ENCODE measurements at places on chromosomes 16 and 17.
A peak's percentile ranks its signal among the peaks of the same experiment; 100 is the strongest.

DNA sequence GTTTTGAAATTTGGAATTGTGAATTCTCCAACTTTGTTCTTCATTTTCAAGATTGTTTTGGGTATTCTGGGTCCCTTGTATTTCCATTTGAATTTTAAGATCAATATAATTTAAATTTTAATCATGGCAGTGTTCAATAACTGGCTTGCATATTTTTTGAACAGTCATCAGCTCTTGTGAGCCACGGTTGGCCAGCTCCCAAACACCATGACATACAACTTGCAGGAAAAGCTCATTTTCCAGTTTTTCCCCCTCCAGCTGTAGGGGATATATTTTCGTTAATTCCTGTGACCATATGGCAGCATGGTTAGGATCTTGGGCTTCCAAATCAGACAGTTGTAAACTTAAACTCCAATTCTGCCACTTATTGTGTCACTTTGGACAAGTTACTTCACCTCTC is 690.1 kb downstream of the WWOX start:
- no peak for ATAC-seq

GRCh38 chr17:14048169-14048568 is 21.1 kb upstream of the COX10 start:
- peak; percentile 58 for ATAC-seq

- ATAC-seq: no peak
Measured at GRCh38 chr16:14549789-14550153, 80.3 kb downstream of the PARN start.

DNA sequence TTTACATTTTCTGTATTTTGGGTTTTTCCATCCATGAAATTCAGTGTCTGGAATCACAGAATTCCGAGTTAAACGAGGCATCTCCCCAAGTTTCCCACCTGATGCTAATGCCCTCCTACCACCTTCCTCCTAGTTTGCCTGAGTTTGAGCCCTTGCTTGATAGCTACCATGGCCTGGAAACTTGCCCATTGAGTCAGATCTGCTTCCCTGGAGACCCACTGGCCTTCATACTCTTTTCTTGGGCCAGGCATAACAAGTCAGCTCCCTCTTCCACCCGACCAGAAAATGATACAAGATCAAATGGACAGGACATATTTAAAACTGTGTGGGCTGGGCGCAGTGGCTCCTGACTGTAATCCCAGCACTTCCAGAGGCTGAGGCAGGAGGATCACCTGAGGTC is 10.2 kb downstream of the SETD1A start:
- ATAC-seq: no peak

DNA sequence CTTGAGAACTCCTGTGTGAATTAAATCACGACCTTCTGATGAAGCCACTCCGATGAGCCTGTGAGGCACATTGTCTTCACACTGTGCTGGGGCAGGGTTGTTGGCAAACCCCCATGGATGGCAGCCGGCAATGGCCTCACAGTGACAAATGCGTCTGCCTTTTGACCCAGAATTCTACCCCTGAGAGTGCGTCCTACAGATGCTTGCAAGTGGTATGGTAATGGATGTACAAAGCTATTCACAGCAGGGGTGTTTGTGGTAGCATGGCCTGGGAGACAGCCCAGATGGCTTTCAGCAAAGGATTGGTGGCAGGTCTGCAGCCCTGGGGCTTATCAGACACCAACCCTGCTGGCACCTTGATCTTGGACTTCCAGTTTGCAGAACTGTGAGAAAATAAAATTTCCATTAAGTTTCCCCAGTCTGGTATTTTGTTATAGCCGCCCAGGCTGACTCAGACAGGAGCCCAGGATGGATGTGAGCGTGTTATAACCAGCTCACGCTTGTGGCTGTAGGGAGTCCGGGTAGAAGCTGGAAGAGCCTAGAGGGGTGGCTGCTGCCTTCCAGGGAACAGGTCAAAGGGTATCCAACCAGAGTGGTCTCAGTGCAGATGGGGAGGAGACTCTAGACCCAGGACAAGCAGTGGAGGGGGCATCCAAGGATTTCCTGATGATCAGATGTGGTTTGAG is 10.1 kb downstream of the AFMID start:
- no peak for ATAC-seq

- no peak for ATAC-seq
Measured at GRCh38 chr16:11950388-11950787, 8.5 kb upstream of the NPIPB2 start.

DNA sequence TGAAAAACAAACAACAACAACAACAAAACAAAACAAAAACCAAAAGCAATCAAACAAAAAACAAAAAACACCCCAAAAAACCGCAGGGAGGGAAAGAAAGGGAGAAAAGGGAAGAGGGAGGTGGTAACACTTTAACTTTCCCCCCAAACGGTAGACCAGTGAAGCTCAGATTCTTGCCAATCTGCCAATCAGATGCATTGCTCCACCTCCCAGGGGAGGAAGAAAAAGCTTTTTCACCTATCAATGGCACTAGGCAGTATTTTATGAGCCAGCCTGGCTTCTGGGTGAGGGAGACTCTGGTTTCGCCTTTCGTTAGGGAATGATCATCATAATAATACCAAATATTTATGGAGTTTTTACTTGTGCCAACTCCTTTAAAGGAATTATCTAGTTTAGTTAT is 94.1 kb downstream of the GPR139 start:
- ATAC-seq: no peak

- peak; percentile 47 for ATAC-seq
Measured at GRCh38 chr16:53911513-53911912, 207.6 kb downstream of the FTO start.

GRCh38 chr17:21169496-21169895 is 42.7 kb downstream of the DHRS7B start:
- ATAC-seq: no peak

DNA sequence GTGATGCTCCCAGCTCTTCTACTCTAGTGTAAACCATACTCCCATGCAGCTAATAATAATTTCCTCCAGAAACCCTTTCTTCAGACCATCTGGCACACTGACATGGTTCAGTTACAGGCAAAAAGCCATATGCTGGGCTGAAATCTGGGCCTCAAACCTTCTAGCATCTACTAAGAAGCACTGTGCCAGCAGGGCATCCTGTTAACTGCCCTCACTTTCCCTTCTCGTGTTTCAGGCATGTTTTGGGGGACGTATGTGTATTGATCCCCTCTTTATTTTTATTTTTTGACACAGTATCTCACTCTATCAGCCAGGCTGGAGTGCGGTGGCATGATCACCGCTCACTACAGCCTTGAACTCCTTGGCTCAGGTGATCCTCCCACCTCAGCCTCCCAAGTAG is 33.3 kb downstream of the STAT5A start:
- ATAC-seq: no peak

DNA sequence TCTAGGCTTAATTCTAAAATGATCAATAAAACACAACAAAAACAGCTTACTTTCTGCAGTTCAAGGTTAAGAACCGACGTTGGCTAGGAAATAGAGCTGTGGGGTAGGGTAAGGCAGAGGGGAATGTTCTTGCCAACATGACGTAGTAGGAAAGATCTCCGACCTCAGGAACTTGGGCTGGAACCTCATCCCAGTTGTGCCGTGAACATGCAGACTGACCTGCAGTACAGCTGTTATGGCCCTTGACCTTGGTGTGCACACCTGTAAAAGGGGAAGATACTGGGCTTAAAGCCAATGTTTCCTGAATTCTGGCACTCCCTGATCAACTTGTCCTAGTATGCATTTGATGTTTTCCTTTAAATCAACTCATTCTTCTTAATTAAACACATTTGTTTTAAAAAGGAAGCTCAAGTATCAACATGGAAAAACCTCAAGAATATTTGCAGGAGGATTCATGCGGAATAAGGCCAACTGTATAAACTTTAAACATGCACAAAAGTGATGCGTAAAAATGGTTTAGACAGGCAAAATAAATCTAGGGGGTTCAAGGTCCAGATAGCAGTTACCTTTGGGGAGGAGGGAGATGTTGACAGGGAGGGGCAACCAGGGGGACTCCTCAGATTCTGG is 14.2 kb upstream of the SLC6A2 start:
- ATAC-seq: no peak

- ATAC-seq: peak; percentile 21
Measured at GRCh38 chr16:87441886-87442580, 49.9 kb downstream of the MAP1LC3B start.

All from SK-N-SH treated with all-trans-retinoic acid at 6 μM for 48 hours (cell line).